ENCODE measurements at places on chromosomes 1 and 21.
A peak's percentile ranks its signal among the peaks of the same experiment; 100 is the strongest.

DNA sequence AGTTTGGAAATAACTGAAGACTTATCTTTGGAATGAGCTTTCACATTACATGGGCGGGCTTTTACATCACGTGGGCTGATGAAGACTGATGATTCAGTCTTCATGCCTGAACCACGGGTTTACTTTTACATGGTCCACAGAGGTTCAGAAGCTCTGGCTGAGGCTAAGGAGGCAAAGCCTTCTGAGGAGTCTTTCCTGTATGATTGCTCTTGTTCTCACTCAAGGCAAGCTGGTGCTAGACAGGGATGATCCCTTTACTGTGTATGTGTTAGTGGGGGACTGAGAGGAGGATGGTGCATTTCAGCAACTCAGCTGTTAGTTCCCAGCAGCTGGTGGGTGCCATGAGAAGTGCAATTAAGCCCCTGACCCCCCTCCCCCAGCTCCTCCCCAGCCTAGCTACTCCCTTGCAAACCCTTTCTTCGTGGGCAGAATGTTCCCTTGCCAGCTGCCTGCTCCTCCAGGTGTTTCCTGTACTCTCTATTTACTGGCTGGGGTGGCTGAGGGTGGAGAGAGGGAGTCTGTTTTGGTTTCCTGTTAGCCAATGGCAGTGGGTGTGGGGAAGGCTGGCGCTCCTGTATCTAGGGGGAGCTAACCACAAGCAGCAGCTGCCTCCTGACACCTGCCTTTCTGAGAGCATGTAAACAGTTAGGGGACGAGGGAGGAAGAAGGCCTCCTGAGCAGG, 15.4 kb downstream of the BTG2 start:
- DNase-seq, result peak; percentile 99

DNA sequence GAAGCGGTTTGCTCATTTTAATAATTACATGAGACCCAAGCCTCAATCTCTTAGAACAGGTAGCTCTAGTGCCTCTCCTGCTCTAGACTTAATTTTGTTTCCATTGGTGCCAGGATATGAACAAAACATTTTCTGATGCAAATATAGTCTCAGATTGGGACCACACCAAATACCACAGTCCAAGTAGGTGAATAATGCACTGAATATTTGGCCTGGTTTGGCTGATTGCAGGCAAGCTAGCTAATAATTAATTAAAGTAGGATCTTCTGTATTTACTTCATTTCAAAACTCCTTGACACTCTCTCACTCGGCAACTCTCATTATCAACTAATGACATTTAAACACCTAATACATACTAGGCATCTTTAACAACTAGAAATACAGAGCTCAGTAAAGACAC, 219.6 kb downstream of the LTN1 start:
- DNase-seq, result no peak

GRCh38 chr1:204417074-204417997, 5.7 kb upstream of the PPP1R15B start:
- DNase-seq, result no peak

DNA sequence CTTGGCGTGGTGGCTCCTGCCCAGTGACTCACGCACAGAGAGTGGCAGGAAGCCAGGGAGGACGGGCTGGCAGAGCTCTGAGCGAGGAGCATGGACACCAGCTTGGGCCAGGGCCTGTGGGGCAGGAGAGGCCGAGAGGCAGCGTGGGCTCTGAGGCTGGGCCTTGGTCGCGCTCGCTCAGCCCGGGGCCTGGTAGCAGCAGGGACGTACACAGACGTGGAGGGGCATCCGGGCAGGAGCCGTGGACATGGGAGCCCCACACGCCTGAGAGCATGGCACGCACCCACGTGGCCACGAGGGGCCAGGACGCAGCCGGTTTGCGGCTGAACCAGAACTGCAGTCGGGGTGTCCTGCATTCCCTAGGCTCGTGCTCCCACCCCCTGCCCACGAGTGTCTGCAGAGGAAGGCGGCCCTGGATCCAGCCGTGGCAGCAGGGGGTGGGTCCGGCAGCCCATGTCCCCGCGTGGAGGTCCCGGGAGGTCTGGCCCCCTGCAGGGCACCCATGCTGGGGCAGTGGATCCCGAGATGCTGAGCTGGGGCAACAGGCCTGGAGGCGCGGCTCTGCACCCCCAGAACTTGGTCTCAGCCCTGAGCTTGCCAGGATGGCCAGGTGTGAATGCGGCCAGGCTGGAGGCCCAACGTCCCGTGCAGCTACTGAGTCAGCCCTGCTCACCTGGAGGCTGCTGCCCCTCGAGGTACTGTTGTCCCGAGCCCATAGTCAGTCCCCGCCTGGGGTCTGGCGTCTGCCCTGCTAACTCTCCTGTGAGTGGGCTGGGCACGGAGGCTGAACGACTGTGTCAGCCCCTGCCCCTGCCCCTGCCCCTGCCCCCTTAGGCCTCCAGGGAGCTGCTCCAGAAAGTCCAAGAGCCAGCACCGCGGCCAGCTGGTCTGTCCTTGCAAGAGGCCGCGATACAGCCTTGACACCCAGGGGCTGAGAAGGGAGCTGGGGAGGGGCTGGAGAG, 61.6 kb downstream of the SLX9 start:
- no peak for DNase-seq

DNA sequence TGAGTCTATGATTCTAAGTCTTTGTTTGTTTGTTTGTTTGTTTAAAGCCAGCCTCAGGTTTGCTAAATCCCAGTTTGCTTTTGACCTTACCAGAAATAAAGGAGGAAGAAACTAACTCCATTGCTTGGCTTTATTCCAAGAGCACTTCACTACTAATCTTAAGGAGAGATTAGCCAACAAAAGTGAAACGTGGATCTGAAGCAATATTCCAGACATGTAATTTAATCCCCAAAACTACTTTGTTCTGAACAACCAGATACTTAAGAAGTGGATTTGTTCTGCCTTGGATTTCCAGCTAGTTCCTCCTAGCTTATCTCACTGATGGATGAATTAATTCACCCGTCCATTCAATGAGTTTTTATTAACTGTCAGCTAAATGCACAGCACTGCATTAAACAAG, 15.9 kb upstream of the CEP350 start:
- DNase-seq, result no peak

- no peak for DNase-seq
Observed at GRCh38 chr1:84936116-84936810, 43.3 kb upstream of the LPAR3 start.
